ENCODE measurements at places on chromosomes 5 and 9.

- no peak for DNase-seq
Measured at GRCh38 chr9:112041536-112042243, 133.4 kb downstream of the SUSD1 start.

DNA sequence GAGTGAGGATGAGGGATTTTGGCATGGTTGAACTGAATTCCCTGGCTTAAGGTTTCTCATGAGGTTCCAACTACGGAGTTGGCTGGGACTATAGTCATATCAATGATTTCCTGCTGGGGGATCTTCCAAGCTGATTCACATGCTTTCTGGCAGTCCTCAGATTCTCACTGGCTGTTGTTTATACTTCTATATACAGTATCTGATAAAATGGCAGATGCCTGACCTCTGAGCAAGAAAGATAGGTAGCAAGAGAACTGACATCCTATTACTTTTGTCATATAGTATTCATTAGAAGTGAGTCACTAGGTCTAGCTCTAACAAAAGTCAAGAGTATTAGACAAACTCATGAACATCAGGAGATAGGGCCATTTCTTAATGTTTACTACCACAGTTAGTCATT lies 440.9 kb upstream of the EDIL3 start:
- no peak for DNase-seq

DNA sequence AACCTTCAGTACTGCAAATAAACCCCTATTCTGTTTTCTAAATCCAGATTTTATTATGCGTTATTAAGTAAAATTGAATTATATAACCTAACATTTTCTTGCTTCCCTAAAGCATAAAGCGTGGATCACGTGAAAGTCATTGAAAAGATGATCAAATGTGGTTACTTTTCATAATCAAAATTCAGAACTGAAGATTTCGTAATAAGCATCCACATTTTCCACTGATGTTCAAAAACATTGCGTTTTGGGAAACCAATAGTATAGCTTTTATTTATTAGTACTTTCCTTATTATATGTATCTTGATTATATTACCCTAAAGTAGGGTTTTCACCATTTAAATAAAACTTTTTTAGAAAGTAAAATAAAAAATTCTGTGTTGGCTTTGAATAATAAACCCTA lies 1.8 kb downstream of the SLF1 start:
- DNase-seq: no peak

GRCh38 chr9:116270546-116270945 lies 117.0 kb downstream of the PAPPA start:
- DNase-seq: no peak

DNA sequence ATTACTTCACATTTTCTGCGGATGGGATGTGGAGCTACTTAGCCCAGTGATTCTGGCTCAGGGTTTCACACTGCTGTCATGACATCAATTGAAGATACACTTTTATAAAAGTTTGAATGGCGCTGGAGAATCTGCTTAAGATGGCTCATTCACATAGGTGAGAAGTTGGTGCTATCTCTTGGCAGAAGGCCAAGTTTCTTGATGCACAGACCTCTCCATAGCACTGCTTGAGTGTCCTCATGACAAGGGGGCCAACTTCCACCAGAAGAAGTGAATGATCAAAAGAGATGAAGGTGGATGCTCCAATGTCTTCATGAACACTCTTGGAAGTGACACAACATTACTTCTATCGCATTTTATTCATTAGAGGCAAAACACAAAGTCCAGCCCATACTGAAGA lies 403.7 kb upstream of the CCNG1 start:
- no peak for DNase-seq

- no peak for DNase-seq
Measured at GRCh38 chr5:150582241-150583109, 58.0 kb upstream of the SYNPO start.

GRCh38 chr5:175238326-175238725 lies 205.7 kb downstream of the DRD1 start:
- no peak for DNase-seq

DNA sequence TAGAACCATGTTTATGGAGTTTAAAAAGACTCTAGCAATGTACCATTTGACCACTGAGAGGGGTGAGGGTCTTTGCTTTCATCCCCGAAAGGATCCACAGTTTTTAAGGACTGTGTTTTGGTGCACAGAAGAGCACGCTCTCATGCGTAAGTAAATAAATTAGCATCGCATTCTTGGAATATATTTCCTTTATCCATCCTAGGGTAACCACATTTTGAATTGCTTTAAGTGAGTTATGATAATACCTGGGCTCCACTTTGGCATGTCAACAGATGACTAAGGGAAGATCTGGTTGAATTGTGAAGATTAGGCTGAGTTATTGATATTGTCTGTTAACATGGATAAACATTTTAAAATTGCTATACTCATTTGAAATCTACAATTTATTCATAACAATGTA lies 89.4 kb upstream of the EDIL3 start:
- DNase-seq: no peak

DNA sequence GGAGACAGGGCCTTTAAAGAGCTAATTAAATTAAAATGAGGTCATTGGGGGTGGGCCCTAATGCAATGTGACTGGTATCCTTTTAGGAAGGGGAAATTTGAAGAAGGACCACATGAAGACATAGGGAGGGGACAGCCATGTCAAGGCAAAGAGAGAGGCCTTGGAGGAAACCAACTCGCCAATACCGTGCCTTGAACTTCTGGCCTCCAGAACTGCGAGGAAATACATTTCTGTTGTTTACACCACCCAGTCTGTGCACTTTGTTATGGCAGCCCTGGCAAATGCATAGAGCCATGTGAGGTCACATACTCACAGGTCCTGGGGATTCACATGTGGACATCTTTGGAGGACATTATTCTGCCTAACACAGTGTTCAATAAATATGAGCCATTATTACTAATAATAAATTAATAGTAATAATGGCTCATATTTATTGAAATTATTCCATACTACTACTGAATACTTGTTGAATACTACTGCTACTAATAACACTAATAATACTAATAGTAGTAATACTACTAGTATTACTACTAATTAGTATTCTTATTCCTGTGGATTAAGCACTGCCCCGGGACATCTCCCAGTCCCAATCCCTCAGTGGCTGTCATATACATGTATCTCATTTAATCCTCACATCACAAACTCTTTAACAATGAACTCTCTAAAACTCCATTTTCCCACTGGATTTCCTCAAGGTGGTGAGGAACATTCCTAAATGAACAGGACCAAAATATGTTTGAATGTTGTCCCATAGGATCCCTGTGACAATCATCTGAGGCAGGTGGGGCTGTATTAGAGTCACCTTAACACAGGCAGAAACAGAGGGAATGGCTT lies 8.4 kb downstream of the TRAF1 start:
- DNase-seq: no peak

DNA sequence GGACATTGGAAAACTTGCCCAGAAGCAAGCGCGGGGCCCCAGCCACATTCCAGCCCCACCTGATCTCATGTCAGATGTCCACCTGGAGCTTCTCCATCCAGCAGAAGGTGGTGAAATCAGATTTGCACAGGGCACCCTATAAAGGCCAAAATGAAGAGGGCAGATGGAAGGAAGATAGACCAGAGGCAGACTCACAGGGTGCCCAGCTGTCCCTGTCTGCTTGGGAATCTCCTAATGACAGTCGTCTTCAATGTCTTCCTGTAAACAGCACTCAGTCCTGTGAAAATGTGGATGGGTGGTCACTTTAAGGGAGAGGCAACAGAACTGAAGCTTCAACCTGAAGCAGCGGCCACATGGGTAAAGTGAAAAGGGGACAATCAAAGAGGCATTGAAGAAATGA lies 607.5 kb downstream of the IRX1 start:
- no peak for DNase-seq

- no peak for DNase-seq
Measured at GRCh38 chr5:95821110-95822021, 1.2 kb downstream of the GLRX start.

DNA sequence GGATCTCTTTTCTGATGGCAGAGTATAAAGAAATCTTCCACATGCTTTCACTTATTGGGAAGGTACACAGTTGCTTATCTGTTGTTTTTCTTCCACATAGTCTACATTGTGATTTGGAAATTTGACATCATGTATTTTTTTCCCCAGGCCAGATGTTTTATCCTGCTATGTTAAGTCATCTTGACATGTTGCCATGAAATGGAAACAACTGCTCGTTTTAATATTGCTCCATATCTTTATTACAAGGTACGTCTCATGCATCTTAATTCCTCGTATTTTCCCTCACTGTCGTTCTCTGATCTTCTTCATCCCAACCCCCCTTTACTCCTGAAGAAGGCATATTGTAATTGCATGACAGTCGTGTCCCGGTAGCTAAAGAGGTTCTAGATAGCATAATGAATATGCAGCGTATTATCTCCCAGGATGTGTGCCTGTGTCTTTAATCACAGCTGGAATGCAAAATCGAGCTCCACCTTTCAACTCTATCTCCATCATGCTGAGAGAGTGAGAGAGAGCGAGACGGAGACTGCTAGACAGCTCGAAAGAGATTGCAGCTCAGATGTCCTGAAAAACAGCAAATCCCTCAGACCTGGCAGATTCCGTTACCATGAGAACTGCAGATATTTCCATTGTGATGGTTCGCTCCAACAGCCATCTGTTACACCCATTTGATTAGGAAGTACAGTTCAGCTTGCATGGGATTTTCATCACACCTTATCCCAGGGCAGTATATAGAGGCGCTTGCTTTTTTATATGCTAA lies 281.7 kb downstream of the TMEM38B start:
- no peak for DNase-seq

- DNase-seq: no peak
Measured at GRCh38 chr9:123441769-123442168, 85.8 kb downstream of the CRB2 start.

DNA sequence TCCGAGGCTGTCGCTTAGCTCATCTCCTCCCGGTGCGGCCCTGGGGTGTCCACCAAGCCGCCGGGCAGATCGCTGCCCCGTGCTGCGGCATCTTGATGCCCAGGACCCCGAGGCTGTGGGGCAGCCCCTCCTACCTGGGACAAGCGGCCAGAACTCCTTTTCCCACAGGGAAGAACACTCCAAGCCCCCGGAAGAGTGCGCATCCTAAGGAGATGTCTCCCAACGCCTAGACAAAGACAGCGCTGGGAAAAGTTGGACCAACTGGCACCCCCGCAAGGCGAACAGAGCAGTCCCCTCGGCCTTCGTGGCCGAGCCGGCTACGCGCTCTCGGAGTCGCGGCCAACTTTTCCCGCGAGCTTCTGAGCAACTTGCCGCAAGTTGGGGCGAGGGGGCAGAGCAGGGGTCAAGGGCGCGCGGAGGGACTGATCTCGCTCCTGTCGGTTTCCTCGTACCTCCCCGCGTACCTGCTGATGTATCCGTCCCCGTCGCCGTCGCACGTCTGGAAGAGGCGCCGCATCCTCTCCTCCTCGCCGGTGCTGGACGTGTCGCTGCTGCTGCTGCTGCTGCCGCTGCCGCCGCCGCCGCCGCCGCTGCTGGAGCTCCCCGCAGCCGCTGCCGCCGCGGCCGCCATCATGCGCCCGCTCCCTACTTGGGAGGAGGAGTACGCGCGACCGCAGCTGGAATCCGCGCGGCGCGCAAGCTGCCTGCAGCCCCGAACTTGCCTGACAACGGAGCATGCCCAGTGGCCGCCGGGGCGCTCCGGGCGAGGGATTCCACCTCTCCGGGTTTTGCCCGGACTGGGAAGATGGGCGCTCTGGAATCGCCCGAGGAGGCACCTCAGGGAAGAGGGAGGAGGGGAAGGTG lies at the start of gene MCC:
Gene MCC, minus strand, starts transcription at position 673 of the 864 bp plus-strand sequence.
- peak; percentile 60 for DNase-seq

DNA sequence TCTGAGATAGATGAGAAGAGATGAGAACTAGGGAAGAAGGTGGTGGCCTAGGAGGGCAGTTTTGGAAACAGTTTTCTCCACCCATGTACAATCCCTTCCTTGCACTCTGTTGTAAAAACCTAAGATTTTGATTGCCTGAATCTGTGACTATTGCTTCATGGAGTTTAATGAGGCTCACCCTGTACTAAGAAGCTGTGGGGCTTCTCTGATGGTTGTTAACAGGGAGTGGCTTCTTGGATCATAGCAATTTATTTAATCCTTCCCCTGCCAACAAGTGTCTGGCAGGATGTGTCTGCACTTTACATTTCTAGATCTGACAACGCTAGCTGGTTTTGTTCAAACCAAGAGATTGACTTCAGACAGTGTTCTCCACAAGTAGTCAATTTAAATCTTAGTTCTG lies 74.7 kb upstream of the C5orf46 start:
- no peak for DNase-seq

DNA sequence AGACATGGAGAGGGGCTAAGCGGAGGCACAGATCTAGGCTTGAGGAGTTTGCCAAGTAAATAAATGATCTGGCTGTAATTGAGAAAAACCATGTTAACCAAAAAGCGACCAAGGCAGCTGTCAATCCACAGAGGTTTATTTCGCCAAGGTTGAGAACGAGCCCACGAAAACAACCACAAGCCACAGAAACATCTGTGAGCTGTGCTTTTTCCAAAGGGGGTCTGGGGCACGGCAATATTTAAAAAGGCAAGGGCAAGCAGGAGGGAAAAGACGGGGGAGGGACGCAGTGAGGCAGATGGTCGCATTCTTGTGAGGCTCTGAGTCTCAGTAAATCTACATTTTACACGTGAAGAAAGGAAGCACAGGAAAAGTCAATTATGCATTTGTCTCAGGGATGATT lies 25.4 kb downstream of the CCT5 start:
- DNase-seq: no peak

DNA sequence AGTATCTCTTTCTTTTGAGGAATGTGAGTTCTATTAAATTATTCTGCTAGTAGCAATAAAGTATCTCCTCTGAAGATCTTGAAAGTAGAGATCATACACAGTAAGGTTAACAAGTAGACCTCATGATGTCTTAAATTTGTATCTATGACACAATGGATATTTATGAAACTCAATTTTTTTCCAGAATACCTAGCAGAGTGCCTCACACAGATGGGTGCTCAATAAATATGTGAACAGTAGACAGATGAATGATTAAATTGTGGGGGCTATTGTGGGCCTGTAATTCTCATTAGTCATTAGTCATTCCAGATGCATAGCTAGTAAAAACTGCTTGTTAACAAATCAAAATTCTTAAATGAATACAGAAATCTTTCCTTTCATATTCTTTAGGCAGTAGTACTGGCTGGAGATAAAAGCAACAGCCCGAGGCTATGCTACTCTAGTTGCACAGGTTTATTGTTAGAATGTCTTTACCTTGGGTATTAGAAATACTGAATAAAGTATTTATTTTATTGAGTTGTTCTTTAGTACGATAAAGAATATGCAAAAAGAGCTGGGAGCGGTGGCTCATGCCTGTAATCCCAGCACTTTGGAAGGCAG lies 22.0 kb downstream of the CHD1 start:
- no peak for DNase-seq

DNA sequence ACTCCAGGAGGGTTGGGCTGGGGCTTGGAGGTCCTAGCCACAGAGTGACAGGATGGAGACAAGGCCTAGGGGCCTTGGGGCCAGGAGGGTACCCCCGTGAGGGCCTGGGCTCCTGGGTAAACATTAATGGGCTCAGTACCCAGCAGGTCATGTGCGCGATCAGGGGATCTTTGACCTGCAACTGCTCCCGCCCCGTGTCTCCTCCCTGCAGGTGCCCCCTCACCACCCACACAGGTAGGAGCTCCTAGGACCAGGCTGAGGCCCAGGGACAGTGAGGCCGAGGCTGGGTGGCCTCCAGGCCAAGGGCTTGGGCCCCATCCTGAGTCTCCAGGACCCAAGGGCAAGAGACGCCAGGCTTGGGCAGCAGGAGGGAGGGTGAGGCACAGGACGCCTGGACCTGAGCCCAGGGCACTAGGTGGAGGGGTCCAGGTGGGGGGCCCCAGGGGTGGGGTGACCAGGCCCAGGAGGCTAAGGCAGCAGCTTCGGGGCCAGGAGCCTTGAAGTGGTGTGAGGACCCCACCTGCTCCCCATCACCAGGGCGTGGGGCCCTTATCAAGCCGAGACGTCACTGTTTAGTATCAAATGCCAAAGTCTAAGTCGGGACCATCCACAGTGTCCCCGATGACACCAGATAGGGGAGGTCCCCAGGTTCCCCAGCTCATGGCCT lies at the start of gene SLC34A3:
Gene SLC34A3, plus strand, starts transcription at position 197 of the 667 bp plus-strand sequence. CDS start 802 bp downstream, outside the sequence.
- no peak for DNase-seq

Measured in activated naive CD8-positive, alpha-beta T cell treated with anti-CD3 and anti-CD28 coated beads, Interleukin-2, amount 10 ng/mL, durations not matched to agents 7 days and 5 days (primary cell).